NCI-H1930 (cell line): ENCODE measurements at places on chromosomes 11 and 22.
A peak's percentile ranks its signal among the peaks of the same experiment; 100 is the strongest.

- DNase-seq = no peak
These were observed 773 bp downstream of the HRAS start for GRCh38 chr11:534396-535209.

- DNase-seq = no peak
These were observed 10.7 kb upstream of the PIM3 start for GRCh38 chr22:49949914-49950292.

DNA sequence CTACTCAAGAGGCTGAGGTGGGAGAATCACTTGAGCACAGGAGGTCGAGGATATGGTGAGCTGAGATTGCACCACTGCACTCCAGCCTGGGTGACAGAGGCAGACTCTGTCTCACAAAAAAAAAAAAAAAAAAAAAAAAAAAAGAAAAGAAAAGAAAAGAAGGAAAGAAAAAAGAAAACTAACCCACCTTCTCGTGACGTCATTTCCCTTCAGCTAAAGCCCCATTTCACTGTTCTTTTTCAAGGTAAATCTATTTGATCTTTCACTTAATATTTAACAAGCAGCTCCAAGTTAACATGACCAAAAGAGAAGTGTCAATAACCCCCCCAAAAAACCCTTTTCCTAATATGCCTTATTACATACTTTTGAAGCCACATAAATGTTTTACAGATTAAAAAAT is 5.1 kb downstream of the RAPSN start:
- no peak for DNase-seq

GRCh38 chr22:30866811-30867271 is 101.7 kb downstream of the MORC2 start:
- DNase-seq = no peak

- peak; percentile 69 for DNase-seq
These were observed at the start of gene LRP4 for GRCh38 chr11:46918083-46918787. Gene LRP4, minus strand, starts transcription at chr11:46918550. Its CDS starts 171 bp downstream, at chr11:46918379.

DNA sequence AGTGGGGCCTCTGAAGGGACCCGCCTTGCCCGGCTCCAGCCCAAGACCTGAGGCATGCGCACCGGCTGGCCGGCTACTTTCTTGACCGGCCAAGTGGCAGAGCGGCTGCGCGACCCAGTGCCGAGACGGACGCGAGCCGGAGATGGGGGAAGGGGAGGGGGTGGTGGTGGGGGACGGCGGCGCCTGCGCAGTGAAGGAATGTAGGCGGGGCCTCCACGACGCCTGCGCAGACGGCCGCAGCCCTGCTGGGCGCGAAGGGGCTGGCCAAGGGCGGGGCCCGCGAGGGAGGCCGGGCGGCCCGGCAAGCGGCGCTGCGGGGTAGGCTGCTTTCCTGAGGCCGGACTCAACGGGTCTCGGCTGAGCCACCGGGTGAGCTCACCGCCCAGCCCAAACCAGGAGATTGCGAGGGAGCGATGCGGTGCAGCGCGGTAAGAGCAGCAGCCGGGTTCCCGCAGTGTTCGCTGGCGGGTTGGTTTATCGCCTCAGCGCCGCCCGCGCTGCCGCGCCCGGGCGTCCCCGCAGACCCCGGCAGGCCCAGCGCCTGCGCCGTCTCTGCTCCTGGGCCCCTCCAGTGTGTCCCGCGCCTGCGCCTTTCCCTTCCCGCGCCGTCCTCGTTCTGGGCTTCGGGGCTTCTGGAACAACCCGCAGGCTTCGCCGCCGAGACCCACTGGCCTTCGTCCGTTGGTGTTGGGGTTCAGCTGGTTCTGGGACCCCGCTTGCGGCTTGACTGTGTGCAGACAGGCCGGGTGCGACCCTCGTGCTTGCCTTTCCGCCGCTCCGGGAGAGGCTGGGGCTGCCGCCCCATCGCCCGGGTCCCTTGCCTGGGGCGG is at the start of gene SPECC1L:
Gene SPECC1L, plus strand, starts transcription at position 276 of the 830 bp plus-strand sequence. CDS start 31,401 bp downstream, outside the sequence.
- peak; percentile 92 for DNase-seq

DNA sequence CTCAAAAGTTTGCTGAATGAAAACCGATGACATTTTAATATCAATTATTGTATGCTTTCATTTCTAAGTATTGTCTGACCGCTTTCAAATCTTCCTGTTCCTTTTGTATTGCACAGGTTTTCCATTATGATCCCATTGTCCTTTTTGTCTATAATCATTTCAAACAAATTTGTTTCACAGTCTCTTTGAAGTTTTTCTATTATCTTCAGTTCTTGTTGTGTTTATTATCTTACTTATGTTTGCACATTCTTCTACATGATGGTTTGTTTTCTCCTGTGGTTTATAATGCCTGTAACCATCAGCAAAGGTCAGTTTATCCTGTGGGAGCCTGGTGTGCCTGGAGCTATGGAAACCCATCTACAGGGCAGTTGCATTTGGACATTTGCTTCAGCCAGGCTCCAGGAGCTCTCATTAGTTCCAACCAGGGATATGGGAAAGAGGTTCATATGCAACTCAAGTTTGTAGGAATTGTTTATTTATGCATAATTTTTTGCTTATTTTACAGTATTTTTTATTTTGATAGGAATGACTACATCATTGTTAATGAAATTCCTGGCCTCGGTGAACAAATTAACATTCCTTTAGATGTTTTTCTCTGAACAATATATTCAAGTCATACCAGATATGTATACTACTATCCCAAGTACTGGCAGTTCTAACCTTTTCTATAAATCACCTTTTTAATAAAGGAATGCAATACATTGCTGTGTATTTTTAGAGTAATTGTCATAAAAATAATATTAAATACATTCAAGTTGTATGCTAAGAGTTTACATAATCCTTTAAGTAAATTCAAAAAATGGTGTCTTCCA is 179.2 kb downstream of the SBF2 start:
- no peak for DNase-seq

- DNase-seq = no peak
These were observed 491.8 kb downstream of the ETS1 start for GRCh38 chr11:128095466-128095981.

GRCh38 chr11:47861728-47862127 is 13.6 kb upstream of the NUP160 start:
- no peak for DNase-seq

DNA sequence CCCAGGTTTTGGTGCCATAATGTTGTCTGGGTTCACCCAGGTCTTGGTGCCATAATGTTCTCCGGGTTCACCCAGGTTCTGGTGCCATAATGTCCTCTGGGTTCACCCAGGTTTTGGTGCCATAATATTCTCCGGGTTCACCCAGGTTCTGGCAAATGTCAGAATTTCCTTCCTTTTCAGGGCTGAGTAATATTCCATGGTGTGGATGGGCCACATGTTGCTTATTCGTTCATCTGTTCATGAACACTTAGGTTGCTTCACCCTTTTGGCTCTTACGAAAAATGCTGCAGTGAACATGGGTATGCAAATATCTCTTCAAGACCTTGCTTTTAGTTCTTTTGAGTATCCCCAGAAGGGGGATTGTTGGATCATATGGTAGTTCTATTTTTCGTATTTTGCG is 15.1 kb upstream of the GRAMD4 start:
- no peak for DNase-seq

- no peak for DNase-seq
These were observed 1.4 kb upstream of the MCM5 start for GRCh38 chr22:35398591-35398973.

DNA sequence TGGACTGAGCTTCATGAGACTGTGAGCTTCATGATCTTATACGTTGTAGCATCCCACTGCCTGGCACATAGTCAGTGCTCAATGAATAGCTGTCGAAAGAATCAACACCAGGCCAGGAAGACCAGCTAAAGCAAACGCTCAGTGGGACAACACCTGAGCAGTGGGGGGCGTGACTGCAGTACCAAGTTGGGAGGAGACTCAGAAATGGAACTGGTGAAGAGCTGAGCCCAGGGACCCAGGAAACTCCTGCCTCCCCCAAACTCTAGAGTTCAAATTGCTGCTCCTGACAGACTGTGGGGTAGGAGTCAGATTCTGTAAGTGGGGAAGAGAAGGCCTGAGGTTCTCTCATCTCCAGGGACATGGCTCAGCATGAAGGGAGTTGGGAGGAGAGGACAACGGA is 59.3 kb downstream of the MORC2 start:
- no peak for DNase-seq

DNA sequence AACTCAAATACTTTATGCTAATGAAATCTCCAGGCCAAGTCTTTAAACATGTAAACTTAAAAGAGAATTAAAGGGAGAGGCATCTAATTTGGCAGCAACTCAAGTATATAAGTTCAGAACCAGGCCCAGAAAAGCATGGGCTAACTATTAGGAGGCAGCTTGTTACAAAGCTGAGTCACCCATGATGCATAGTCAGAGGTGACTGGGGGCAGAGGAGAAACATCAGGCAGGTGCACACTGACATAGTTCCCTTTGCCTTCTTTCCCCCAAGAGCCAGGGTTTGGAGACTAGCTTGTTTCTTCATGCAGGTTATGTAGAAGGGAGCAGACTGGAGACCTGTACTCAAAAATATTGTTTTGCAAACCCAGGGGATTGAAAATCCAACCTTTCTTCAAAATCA is 619.0 kb downstream of the SOX6 start:
- no peak for DNase-seq

- DNase-seq = no peak
These were observed 5.9 kb downstream of the PHOX2A start for GRCh38 chr11:72238040-72238450.

GRCh38 chr11:129283141-129283540 is 91.0 kb upstream of the ARHGAP32 start:
- no peak for DNase-seq

GRCh38 chr11:12110714-12111548 is 541 bp downstream of the MICAL2 start:
- no peak for DNase-seq

GRCh38 chr22:37430941-37431340 is 3.7 kb upstream of the ELFN2 start:
- DNase-seq = no peak

GRCh38 chr22:27213294-27213693 is 555.9 kb downstream of the MIAT start:
- no peak for DNase-seq

DNA sequence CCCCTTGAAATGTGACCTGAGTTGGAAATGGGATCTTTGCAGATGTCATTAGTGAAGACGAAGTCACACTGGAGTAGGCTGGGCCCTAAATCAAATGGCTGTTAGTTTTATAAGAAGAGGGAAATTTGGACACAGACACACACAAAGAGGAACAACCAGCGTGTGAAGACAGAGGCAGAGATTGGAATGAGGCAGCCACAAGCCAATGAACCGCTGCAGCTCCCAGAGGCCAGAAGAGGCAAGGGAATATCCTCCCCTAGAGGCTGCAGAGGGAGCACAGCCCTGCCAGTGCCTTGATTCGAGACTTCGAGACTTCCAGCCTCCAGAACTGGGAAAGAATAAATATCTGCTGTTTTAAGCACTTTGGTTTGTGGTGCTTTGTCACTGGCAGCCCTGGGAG is 484.5 kb downstream of the MN1 start:
- DNase-seq = no peak
